ENCODE measurements at places on chromosomes 2 and 18.

DNA sequence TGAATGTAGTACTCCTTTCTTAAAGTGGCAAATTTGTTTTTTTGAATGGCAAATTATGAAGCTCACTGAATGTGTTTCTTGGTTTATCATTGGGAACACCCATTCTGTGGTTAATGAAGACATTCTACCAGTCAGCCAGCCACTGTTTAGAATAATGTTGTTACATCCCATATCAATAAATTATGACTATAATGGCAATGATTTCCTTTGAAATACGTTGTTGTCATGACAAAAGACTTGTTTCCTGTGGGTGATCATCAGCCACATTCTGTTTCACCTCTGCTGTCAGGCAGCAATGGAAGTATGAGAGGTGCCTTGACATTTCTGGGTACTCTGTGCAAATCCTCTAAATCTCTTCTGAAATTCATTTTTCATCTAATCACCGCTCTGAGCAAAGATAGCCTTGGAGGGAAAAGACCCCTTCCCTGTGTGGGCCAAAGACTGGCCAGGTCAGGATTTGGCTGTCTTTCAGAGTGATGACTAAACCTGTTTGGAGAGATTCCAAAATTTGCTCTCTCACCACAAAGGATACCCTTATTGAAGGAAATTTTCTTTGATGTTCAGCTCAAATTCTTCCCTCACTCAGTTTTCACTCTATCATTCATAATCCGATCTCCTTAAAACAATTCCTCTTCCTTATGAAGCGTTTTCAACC lies 869.2 kb downstream of the BCL11A start:
- DNase-seq: no peak

DNA sequence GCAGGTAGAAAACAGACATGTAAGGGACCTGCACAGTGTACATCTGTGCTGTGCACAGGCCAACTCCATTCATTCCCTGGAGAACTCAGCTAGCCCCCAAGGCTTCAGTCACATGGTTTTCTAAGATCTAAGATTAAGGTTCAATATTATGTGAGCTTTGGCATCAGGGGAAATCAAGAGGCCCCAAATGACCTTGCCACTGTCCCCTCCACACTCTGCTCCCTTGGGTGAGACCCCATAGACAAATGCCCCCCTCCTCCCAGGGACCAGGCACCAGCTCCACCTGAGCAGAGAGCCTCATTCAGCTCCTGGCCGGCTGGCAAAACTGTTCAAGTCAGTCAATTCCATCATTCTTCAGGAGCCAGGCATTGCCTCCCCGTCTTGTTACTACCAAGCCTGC lies 93.6 kb upstream of the TMEM18 start:
- DNase-seq: no peak

GRCh38 chr2:137183206-137183898 lies 418.0 kb downstream of the THSD7B start:
- no peak for DNase-seq

- no peak for DNase-seq
Observed at GRCh38 chr2:195663007-195663406, 6.0 kb downstream of the SLC39A10 start.

DNA sequence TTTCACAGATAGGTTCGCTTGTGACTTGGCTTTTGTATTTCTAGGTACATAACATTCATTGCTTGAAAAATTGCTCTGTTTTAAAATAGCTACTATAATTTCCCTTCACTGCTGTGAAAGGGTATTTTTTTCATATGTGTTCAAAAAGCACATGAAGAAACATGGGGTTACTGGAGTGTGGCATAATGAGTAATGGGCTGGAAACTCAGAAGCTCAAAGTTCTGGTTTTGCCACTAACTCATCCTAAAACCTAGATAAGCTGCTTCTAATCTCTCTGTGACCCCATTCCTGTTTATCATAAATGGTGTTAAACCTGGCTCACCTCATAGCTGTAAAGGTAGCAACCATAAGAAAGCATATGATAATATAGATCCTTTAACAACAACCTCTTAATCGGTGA lies 319.3 kb downstream of the PTPRM start:
- DNase-seq: no peak

- DNase-seq: peak; percentile 30
Observed at GRCh38 chr18:41906528-41907146, 48.4 kb upstream of the PIK3C3 start.

GRCh38 chr2:108403494-108403893 lies 25.7 kb downstream of the SULT1C4 start:
- DNase-seq: no peak

GRCh38 chr2:140929849-140930248 lies 1201.0 kb downstream of the LRP1B start:
- no peak for DNase-seq

DNA sequence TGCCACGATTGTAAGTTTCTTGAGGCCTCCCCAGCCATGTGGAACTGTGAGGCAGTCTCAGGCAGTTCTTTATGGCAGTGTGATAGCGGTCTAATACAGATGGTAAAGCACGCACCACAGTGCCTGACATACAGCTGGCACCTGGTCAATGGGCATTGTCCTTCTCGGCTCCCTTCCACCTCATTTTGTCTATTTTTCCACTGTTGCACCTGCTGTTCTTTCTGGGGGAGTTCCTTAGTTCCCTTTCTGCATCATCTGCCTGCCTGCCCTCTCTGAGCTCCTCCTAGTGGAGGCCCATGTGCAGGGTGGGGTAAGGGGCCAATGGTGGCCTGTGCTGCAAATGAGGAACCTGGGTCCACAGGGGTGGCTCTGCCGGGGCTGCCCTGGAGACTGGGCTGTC lies 157.6 kb downstream of the LPIN1 start:
- no peak for DNase-seq

DNA sequence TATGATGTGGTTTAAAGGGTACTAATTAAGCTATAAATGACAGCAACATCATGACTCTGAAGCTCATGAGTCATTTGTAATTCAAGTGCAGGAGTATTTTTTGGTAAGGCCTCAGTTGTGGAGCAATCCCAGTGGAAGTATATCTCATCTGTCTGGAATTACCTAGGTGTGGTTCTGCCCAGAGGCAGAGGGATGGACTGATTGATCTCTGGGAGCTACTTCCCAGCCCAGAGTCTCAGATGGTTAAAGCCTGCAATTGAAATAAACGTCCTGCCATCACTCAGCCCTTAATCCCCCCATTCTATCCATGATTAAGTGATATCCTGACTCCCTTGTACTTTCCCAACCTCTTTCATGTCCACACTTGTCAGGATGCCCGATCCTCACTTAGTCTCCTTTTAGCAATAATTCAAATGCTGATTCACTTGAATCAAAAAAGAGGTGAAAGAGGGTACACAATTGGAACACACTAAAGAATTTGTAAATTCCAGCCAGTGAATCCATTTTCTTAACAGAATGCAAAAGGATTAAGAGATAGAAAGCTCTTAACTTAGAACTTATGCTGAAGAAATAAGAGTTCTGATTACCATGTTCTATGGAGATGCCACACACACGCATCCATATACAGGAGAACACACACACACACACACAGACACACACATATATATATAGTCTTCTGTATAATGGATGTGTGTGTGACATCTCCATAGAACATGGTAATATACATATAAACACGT lies 664.4 kb downstream of the NYAP2 start:
- no peak for DNase-seq

DNA sequence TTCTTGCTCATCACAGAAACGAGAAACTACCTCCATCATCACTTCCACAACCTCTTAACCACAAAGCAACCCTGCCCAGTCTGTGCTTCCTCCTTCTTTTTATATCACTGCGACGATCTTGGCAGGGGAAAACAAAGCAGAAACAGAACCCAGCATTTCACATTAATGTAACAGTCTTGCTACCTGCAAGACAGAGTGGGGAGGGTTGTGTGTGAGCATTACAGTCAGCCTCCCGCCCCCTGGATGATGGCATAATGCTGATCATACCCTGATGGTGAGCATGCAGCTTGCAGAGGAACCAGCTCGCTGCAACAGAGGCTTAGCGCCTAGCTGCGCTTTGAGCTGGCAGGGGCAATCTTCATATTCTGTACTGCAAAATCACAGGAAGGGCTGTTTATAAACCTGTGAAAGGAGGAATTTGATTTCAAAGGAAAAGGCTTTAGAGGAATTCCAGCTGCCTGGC lies 376.1 kb downstream of the IRS1 start:
- DNase-seq: no peak

- DNase-seq: no peak
Observed at GRCh38 chr2:80302314-80303005, 2.1 kb downstream of the LRRTM1 start.

DNA sequence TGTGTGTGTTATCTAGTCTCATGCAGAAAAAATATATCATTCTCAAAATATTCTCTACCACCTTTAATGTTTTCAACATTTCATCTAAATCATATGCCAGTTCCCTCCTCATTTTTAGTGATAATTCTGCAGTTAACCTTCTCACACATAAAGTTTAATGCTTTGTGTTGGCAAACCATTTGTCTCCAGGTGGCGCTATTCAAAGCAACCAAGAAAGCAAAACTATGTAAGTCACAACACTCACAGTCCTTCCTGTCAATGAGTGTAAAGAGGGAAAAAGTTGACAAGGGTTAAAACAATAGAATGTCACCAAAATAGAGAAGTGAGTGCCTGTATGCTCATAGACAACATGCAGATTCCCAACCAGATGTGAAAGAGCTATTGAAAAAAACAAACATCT lies 961.6 kb upstream of the LRRTM1 start:
- no peak for DNase-seq

DNA sequence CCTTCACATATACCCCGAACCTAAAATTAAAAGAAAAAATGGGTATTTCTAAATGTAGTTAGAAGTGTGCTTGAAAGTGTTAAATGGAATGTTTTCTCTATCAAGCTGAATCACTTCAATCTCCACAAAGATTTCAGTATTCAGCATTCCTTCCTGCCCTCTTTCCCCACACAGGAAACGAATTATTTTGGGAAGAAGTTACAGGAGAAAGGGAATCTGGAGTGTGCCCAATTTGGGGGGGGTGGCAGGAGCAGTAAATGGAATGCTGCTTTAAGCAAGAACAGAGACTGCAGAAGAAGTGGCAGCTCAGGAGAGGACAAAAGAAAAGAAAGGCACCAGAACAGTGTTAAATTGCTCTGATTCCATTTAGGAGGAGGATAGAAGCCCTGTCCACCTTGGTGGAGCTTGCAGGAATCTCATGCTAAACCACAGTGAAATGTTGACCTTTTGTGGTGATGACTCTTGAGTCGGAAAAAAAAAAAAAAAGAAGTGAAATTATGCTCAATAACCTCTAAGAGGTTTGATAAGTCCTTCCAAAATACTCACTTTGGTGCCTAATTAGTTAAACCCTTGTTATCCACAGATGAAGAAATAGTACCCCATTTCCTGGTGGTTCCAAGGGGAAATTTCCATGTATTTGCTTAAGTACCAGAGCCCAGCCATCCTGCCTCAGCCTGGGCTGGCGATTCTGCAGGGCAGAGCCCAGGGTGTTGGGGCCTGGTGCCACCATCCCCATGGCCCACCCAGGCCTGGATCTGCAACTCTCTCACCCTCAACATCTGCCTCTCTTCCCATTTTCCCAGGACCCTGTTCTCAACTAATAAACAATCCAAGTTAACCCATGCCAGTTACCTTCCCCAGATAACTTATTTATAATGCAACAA lies 56.5 kb downstream of the MYO5B start:
- no peak for DNase-seq

DNA sequence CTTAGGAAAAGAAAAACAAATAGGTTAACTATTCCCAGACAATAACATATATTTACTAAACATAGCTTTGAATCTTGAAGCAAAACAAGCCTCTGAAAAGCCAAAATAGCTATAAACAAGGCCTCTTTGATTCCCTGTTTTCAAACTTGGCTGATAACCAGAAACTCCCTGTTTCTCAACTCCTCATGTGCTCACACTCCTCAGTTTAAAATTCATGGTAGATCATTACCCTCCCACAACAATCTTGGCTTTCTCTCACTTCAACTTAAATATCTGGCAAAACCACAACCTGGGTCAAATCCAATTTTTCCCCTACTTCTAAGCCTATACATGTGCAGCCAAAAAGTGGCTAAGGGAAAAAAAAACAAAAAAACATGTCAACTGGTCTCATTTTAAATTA lies 15.6 kb downstream of the SUCLG1 start:
- DNase-seq: no peak

DNA sequence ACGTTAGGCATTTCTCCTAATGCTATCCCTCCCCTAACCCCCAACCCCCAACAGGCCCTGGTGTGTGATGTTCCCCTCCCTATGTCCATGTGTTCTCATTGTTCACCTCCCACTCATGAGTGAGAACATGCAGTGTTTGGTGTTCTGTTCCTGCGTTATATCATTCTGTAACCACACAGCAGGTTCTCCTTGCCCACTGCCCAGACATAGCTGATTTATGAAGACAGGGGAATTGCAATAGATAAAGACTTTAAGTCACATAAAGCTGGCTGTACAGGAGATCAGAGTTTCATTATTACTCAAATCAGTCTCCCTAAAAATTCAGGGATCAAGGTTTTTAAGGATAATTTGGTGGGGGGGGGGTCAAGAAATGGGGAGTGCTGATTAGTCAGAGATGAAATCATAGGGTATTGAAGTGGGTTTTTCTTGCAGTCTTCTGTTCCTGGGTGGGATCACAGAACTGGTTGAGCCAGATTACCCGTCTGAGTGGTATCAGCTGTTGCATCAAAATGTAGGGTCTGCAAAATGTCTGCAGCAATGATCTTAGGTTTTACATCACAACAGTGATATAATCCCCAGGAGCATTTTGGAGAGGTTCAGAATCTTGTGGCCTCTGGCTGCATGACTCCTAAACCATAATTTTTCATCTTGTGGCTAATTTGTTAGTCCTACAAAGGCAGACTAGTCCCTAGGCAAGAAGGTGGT lies 392.1 kb upstream of the KCNJ3 start:
- DNase-seq: no peak

GRCh38 chr2:235857598-235857997 lies 310.6 kb downstream of the GBX2 start:
- no peak for DNase-seq

DNA sequence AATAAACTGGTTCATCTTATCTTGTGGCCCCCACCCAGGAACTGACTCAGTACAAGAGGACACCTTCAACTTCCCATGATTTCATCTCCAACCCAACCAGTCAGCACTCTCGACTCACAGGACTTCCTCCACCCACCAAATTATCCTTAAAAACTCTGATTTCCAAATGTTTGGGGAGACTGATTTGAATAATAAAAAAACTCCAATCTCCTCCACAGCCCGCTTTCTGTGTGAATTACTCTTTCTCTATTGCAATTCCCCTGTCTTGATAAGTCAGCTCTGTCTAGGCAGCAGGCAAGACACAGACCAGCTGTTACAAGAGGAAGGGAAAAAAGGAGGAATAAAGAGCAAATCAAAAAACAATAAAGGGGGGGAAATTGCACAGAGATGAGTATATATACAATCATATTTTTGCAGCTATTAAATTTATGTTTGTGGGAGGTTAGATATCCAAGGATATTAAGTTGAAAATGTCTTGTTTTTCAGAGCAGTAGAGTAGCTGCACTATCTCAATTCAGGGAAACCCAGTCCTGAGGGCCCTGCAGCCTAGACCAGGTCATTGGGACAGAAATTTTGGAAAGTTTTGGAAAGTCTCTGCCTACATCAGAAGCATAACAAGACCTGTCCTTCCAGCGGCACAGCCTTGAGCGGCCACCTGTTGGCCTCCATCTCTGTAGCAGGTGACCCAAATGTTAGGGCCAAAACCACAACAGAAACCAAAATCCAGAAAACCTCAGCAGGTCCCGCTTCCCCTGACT lies 32.8 kb upstream of the SIGLEC15 start:
- DNase-seq: no peak

GRCh38 chr2:81835321-81836000 lies 1530.9 kb upstream of the LRRTM1 start:
- no peak for DNase-seq

GRCh38 chr2:6639929-6640620 lies 225.6 kb downstream of the CMPK2 start:
- no peak for DNase-seq

GRCh38 chr18:5388896-5389295 lies 93.4 kb upstream of the ZBTB14 start:
- no peak for DNase-seq
